ENCODE measurements at places on chromosomes 16 and 17. TPM values are rescaled to one million over a fixed set of nuclear protein-coding genes. Genes with fewer than 3 reads are reported as not detected.

DNA sequence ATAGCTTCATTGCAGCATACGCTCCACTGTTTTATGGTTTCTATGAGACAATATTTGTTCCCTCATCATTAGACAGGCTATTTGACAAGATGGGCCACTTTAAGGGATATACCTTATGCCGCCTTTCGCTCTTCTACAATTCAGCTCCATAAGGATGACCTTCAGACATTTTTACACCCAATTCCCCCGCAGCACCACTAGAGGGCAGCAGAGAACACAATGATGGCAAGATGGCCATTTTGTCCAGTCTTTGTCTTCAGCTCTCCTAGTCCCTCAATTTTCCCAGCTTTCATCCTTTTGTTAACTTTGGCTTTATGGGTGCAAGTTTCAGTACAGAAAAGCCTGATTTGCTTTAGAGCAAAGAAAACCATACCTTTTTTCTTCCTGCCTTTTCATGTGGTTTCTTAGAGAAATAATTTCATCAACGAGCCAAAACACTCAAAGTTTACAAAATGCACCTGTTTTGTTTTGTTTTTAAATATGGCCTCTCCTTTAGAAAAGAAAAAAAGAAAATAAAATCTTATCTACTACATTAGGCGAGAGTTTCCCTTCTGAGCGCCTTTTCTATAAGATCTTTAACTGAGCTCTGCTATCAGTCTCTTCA is 355.3 kb downstream of the TOX3 start:
- DNase-seq, result peak; percentile 82

GRCh38 chr17:60147553-60148223 is 2.1 kb upstream of the CA4 start:
- DNase-seq, result no peak

- DNase-seq, result peak; percentile 50
Observed at GRCh38 chr17:66944351-66945146, 20.0 kb upstream of the CACNG4 start.

DNA sequence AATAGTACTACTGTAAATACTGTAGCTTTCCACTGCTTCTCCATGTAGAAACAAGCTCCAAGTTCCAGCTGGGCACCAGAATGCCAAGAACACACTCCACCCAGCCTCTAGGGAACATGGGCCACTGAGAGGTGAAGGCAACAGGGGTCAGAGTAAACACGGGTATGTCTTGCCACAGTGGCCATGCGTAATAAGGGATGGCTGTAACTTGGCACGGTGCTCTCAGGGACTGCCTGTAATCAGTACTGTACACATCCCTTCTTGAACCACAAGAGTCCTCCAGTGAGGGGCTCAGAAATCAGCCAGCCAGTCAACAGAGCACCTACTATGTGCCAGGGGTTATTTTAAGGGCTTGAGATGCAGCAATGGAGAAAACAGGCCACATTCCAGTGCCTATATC is 10.8 kb downstream of the LRRC59 start:
- no peak for DNase-seq

GRCh38 chr17:82461827-82462524 is 3.4 kb downstream of the NARF start:
- DNase-seq, result no peak

GRCh38 chr16:75092777-75093176 is 23.8 kb downstream of the LDHD start:
- DNase-seq, result peak; percentile 63

DNA sequence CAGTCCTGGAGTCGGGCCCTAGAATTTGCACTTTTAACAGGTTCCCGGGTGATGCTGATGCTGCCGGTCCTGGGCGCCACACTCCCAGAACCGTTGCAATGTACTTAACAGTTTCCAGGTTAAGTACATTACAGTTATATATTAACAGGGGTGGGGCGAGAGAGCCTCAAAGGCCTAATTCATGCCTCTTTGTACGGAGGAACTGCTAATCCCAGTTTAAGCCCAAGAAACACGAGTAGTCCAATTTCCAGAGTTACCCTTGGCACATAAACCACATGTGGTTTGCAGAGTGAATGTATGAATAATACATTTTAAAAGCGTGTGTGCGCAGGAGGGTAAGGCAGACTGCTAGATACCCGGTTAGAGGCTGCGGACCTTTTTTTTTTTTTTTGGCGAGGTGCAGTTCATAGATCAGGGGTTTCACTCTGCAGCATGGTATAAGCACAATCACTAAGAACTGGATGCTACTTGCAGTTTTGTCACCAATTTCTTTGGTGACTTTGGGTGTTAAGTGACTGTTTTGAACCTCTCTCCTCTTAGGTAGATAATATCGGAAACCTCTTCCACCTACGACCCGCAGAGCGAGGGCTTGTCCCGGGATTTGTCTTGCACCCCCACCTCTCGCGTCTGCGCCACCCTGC is 713 bp downstream of the COX11 start:
- peak; percentile 22 for DNase-seq

DNA sequence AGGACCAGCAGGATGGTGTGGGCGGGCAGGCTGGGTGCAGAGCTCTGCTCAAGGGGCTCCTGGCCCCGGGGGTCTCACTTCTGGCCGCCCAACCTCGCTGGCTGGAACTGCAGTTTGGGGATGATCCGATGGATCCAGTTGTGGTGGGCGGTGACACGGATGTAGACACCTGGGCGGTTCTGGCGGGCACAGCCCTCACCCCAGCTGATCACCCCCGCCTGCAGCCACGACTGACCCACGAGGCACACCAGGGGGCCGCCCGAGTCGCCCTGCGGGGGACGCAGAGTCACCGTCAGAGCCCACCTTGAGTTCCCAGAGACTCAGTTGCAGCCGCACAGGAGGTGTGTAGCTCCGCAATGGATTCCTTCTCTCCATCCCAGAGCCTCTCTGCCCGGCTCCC is 7.5 kb downstream of the PRSS27 start:
- no peak for DNase-seq

GRCh38 chr16:57754354-57755060 is 18.9 kb downstream of the KATNB1 start:
- no peak for DNase-seq

DNA sequence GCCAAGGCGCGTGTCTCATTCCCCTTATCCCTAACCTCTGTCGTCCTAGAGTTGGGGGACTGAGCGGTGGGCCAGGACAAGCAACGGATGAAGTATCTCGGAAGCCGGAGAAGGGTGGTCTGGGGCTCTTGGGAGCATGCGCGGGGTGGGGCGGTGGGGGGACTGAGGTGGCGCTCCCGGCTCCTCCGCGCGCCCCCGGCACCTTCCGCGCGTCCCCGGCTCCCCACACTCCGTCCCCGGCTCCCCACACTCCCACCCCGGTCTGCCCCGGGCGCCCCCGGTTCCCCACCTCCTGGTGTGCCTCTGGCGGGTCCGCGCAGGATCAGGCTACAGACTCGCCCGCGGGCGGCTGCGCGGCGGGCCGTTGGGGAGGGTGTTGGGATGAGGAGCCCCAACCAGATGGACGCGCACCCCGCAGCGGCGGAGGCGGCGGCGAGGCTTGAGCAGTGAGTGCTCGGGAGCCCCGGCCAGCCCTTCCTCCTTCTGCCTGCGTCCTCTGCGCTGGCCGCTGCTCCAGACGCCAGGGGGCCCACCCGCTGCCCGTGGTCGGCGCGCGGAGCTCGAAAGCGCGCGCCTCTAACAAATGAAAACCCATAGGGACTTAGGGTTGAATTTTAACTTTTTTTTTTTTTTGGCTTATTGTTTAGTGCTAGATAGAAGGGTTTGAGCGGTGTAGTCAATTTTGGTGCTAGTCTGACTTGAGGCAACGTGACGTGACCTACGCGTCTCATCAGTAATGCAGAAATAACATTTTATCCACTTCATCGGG is 5.6 kb upstream of the CRYM start:
- peak; percentile 89 for DNase-seq

DNA sequence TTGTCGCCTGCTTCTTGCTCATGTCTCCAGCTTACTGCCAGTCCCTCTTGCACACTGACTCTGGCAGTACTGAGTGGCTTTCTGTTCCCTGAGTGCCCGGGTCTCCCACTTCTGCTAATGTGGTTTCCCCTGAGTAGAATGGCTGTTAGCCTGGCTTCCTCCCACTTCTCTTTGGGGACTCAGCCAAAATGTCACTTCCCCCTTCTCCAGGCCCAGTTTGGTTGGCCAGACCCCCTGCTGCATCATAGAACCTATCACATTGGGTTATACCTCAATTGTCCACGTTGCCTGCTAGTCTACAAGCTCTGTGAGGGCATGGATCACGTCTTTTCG is 304.4 kb downstream of the HS3ST3B1 start:
- DNase-seq, result no peak

- peak; percentile 41 for DNase-seq
Observed at GRCh38 chr17:51850201-51850600, 308.3 kb downstream of the CA10 start.

Gene KRTAP3-1
- total RNA-seq, result not detected

All from GM23338 (cell line).